ENCODE measurements at places on chromosomes 7 and 10. TPM values are rescaled to one million over a fixed set of nuclear protein-coding genes. Genes with fewer than 3 reads are reported as not detected.

Gene ATG9B
- 2.8 TPM for total RNA-seq

Gene PNLIPRP3
- total RNA-seq = not detected

Gene GDF2
- not detected for total RNA-seq

Gene OPN1SW
- not detected for total RNA-seq

Gene NRG3
- 41.6 TPM for total RNA-seq

Gene GARIN1A
- 3.4 TPM for total RNA-seq

Gene IDI2
- total RNA-seq = not detected

Gene PGAM2
- total RNA-seq = 2.5 TPM

Gene GRM8
- 5.3 TPM for total RNA-seq

Gene HIF1AN
- total RNA-seq = 26.9 TPM

Gene PNLIPRP1
- total RNA-seq = not detected

Gene PARP12
- total RNA-seq = 7.5 TPM

Gene CLDN3
- not detected for total RNA-seq

Gene NPY4R
- not detected for total RNA-seq

Gene ADO
- total RNA-seq = 32.9 TPM

Gene CARD11
- total RNA-seq = under 0.01 TPM

Gene TAS2R16
- not detected for total RNA-seq

Gene DDX50
- total RNA-seq = 39.1 TPM

Gene CYP2C18
- not detected for total RNA-seq

Gene GJC3
- total RNA-seq = not detected

Gene TSPAN33
- 5.6 TPM for total RNA-seq

Gene DOCK4
- total RNA-seq = 155 TPM

Gene CTNNA3
- total RNA-seq = 6.9 TPM

Gene DLG5
- 61.7 TPM for total RNA-seq

Gene C7orf33
- total RNA-seq = not detected

Gene TMEM213
- not detected for total RNA-seq

Gene LIPN
- total RNA-seq = not detected

Gene HOXA4
- total RNA-seq = not detected

Gene PLAC9
- total RNA-seq = 1.3 TPM

Gene CALN1
- 54.8 TPM for total RNA-seq

Gene ANKRD7
- total RNA-seq = 4.4 TPM

Gene TEX47
- total RNA-seq = not detected
